ENCODE measurements at places on chromosomes 11 and 22.

DNA sequence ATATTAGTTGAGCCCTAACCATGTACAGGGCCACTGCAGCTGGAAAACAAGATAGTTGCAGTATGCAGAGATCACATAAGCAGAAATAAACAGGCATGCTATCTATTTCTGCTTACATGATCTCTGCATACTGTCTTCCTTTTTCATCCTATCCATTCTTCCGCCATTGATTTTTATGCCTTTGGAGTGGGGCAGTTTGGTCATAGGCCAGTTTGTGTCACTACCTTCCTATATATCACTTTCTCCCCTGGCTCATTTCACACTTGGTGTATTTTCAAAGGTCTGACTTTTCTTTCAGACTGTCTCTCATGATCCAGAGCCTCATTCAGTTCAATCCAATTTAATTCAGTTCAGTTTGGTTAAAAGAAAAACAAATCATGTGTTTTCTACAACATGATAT lies 829.6 kb downstream of the KCNA4 start:
- no peak for DNase-seq

GRCh38 chr11:112279901-112280267 lies 19.2 kb upstream of the PLET1 start:
- DNase-seq, result peak; percentile 76

GRCh38 chr11:12981676-12982522 lies 27.2 kb upstream of the RASSF10 start:
- DNase-seq, result no peak

DNA sequence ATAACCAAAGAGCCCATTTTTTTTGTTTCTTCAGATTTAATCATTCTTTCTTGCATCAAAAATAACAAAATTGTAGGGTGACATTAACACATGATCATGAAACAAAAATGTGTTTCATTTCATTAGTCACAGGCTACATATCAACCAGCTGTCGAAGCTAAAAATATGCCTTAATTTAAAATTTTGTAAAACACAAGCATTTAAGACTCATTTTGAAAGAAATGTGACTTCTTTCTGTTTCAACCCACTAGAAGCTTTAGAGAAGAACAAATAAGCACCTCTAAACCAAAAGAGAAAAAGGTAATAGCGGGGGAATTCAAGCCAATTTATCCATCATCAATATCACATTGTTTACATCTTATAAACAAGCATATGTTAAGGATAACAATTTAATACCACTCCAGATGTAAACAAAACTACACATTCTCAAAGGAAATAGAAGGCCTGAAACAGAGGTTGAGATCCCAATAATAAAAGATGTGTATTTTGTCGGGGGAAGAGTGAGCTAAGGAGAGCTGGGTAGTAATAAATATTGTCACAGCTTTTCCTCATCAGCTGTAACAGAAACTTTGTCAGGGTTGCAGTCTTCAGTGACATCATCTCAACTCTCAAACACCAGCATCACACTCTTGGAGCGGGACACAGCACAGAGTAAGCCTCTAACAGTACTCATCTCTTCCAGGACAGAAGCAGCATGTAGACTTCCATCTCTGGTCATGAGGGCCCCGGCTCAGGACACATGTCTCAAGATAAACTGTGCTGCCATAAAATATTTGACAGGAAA lies 42.0 kb downstream of the ALG9 start:
- DNase-seq, result no peak

DNA sequence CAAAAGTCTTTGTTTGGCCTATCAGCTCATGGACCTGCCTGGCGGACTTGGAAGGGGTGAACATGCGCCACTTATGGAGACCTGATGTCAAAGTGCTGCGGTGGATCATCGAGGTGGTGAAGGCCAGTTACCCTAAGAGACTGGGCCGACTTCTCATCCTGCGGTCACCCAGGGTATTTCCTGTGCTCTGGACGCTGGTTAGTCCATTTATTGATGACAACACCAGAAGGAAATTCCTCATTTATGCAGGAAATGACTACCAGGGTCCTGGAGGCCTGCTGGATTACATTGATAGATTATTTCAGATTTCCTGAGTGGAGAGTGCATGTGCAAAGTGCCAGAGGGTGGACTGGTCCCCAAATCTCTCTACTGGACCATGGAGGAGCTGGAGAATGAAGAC lies 17.9 kb downstream of the ALKBH3 start:
- DNase-seq, result no peak

Measured in endothelial cell (in vitro differentiated cells).